Stimulated activated CD8-positive, alpha-beta memory T cell treated with anti-CD3 and anti-CD28 coated beads, Interleukin-4, amount 100 ng/mL, for 4 hours (primary cell): ENCODE measurements at places on chromosomes 3 and 15.

GRCh38 chr15:38564557-38565286 lies at the start of gene RASGRP1:
TSS of gene RASGRP1 (minus strand) at chr15:38564814. CDS start at chr15:38564628, 186 bp downstream.
- peak; percentile 56 for DNase-seq

DNA sequence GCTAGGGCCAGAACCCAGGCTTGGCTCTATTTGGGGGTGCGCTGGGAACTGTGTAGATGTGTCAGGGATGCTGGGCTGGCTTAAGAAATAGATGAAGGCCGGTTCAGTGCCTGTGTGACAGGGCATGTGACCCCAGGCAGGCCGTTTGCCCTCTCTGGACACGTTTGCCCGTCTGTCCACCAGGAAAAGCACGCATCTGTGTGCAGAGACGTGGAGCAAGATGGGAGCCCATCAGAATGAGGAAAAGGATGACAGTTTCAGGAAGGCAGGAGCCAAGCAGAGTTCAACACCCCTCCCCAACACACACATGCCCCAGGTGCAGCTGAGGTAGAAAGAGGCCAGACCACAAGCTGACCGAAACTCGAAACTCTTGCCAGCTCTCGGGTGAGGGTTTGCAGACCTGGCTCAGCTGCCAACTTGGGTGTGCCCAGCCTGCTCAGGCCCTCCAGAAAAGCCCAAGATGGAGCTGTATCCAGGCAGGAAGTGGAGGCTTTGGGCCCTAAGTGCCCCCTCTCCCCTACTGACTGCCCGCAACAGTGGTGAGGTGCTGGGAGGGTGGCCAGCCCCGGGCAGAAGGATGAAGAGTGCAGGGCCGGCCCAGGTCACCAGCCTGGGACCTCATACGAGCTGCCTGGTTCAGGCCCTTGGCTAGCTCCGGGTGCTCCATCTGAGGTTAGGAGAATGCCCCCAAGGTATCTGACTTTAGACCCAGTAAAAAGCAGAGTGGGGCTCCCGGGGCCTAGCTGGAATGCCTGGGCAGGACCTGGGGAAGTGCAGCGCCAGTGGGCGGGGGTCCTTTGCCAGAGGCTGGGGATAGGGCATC lies 10.2 kb upstream of the MESP1 start:
- DNase-seq: no peak

- no peak for DNase-seq
These were observed 66.1 kb downstream of the NUP210 start for GRCh38 chr3:13353936-13354542.

DNA sequence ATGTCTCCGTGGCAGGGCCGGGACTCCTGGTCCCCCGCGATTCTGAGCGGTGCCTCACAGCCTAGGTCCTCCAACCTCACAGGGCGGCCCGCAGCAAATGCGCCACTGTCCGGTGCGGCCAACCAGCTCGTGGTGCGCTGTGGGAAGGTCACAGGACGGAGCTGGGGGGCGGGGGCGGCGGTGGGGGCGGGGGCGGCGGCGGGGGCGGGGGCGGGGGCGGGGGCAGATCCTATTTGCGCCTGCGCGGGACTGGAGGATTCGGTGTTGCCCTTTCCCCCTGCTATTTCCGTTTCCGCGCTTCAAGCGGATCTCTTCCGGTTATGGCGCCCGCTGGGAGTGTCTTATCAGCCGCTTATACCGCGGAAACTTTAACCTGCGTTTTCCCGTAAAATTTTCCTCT lies 106.7 kb upstream of the SNRPN start:
- no peak for DNase-seq

- no peak for DNase-seq
These were observed 77.7 kb downstream of the SYNPR start for GRCh38 chr3:63355809-63356208.

- DNase-seq: no peak
These were observed 10.3 kb upstream of the RFTN1 start for GRCh38 chr3:16523778-16524177.

GRCh38 chr3:13031621-13032020 lies 41.6 kb downstream of the IQSEC1 start:
- DNase-seq: no peak

- DNase-seq: no peak
These were observed 16.9 kb downstream of the NTRK3 start for GRCh38 chr15:88239594-88239993.

- no peak for DNase-seq
These were observed 107.6 kb downstream of the SMAD6 start for GRCh38 chr15:66809664-66810063.

DNA sequence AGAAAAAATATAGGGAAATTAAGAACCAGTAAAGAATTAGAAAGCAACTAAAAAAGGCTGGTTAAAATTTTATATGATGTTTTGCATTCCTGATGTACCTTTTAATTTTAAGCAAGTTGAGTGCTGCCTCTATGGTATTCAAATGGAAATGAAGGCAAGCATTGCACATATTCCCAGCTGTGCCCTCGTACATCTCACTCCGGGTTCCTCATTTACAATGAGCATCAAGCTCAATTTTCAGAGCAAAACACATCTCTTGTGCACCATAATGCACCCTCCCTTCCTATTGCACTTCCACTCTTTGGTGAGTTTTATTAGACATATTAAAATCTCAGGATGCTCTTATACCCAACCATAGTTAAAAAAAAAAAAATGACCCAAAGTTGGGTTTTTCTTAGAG lies 267.9 kb downstream of the CHST2 start:
- no peak for DNase-seq

- DNase-seq: no peak
These were observed 33.5 kb downstream of the IRAK2 start for GRCh38 chr3:10198226-10198625.

GRCh38 chr3:191283400-191283799 lies 45.8 kb upstream of the CCDC50 start:
- no peak for DNase-seq

- no peak for DNase-seq
These were observed 60.5 kb upstream of the TBC1D5 start for GRCh38 chr3:17802950-17803349.

DNA sequence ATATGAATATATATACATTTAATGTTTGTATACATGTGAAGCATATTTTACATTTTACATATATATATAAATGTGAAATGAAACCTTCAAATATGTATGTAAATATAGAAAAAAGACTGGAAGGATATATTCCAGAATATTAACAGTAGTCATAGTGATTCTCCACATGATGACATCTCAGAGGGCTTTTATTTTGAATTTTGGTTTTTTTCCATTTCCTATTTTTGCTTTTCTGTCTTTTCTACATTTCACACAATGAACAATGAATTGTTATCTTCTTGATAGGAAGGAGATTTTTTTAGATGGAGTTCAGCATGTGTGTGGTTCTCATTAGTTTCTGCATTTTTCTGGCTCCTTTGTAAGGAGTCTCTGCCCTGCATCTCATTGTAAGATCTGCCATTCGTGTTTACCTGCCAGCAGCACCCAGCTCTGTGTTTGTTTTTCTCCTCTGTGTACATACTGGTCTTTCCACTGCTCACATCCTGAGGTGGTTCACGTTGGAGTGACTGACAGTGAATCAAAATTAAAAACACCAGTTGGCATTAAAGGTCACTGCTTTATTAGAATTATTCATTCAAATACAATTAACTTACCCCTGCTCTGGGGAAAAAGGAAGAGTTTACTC lies 425.3 kb upstream of the MDFIC2 start:
- DNase-seq: no peak

- no peak for DNase-seq
These were observed 1039.8 kb upstream of the SEMA6D start for GRCh38 chr15:46677491-46677890.

GRCh38 chr3:147119989-147120388 lies 286.4 kb downstream of the ZIC4 start:
- no peak for DNase-seq

DNA sequence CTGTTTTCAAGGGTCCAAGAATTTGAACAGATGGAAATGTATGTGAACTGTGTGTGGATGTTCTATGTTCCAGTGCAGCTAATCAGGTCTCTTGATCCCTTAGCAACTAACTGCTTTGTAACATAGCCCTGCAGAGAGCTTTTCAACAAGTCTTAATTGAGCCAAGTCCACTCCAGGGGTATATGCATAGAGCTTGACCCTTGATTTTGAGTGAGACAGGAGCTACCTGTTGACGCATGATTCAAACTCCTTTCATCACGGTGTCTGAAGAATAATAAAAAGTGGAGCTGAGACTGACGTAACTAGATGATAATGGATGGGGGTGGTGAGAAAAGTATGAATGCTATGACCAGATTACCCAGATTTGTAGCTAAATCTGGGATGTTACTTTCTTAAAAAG lies 93.3 kb upstream of the CCDC54 start:
- DNase-seq: no peak

DNA sequence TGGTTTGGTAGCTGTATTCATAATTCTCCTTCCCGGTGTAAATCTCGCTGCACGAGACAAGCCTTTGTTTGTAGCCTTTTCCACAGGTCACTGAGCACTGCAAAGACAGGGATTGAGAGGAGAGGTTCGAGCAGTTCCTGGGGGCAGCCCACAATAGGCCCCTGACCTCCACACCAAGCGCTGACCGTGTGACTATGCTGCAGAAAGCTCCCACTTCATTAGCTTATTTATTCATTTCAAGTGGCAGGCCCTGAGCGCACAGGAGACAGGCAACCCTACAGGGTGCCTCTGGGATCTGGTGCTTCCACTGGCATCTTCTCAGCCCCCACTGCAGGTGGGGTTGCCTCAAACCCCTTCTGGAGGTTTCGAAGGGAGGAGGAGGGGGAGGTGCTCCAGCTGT lies 140.9 kb downstream of the ADAMTS9 start:
- DNase-seq: no peak

- DNase-seq: no peak
These were observed 316.6 kb downstream of the NTRK3 start for GRCh38 chr15:87939848-87940457.

- DNase-seq: no peak
These were observed 66.5 kb downstream of the GABRG3 start for GRCh38 chr15:27037501-27037900.

- no peak for DNase-seq
These were observed 15.0 kb upstream of the TRANK1 start for GRCh38 chr3:36959821-36960220.

GRCh38 chr3:31102196-31102879 lies 207.9 kb upstream of the GADL1 start:
- DNase-seq: no peak

DNA sequence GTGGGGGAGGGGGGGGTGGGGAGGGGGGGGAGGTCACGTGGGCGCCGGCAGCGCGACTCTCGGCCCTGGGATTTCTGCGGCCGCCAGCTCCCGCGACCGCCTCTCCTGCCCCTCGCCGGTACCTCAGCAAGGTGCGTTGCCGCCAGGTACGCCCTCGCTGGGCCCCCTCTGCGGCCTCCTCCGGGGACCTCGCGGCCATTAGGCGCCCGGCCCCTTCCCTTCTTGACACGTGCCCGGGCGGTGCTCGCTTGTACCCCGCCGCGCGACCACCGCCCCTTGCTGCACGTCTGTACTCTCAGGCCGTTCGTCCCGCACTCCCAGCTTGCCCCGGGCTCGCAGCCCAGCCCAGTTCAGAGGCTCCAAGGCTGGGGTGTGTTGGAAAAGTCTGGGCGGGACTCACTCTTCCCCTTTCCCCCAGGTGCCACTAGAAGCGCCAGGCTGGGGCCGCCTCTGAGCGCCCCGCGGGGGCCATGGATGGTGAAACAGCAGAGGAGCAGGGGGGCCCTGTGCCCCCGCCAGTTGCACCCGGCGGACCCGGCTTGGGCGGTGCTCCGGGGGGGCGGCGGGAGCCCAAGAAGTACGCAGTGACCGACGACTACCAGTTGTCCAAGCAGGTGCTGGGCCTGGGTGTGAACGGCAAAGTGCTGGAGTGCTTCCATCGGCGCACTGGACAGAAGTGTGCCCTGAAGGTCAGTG lies at the start of gene MAPKAPK3:
Gene MAPKAPK3, plus strand, starts transcription at position 56 of the 696 bp plus-strand sequence. Its CDS starts 415 bp downstream, at position 471.
- no peak for DNase-seq

DNA sequence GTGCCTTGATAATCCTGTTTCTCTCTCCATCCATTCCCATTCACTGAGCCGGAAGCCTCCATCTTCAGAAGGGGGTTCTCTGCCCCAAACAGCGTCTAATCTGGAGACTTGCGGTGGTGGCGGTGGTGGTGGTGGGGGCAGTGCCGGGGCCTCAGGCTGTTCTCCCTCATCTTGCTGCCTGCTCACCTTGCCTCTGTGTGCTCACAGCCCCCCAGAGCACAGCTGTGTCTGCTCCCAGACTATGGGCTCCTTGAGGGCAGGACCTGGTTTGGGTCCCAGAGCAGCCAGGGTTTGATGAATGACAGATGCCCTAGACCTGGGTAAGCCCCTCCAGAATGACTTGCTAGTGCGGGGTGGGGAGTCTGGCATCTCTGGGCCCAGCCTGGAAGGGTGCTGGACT lies 430 bp upstream of the PSTPIP1 start:
- DNase-seq: no peak

GRCh38 chr15:57865294-57865693 lies 158.8 kb downstream of the POLR2M start:
- DNase-seq: no peak

DNA sequence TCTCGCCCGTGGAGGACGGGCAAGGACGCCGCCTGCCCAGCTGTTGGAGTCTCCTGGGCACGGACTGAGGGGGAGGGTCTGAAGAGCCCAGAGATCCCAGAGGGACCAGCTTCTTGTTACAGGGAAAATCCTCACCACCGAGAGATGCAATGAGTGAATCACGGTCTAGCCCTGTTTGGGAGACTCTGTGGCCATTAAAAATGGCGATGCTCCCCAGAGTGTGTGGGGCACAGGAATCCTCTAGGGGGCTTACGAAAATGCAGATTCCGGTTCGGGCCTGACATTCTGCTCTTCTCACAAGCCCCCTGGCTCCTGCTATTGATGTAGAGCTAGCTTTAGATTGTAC lies 35.5 kb upstream of the EPHB3 start:
- no peak for DNase-seq

GRCh38 chr3:124206225-124207055 lies 214.5 kb upstream of the ROPN1 start:
- DNase-seq: no peak

DNA sequence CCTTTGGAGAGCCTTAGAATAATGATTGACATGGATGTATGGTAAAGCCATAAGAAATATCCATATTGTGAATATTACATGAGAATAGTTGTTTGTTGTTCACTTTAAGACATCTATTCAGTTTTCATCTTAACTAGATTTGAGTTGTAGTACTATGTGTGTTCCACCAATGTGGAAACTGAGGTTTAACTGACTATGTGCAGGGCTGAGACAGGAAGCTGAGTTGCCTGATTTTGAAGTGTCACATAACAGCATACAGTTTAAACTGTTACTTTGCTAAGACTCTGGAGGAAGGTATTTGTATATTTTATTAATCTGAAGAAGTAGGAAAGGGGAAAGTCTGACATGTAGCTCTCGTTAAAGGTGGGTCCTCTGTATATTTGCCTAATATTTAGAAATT lies 2.1 kb downstream of the ECT2 start:
- DNase-seq: no peak

GRCh38 chr15:65346856-65347598 lies 30.8 kb downstream of the IGDCC3 start:
- DNase-seq: no peak

GRCh38 chr3:33074217-33075067 lies 22.5 kb downstream of the GLB1 start:
- peak; percentile 58 for DNase-seq
